ENCODE measurements at places on chromosomes 13 and 19. TPM values are rescaled to one million over a fixed set of nuclear protein-coding genes. Genes with fewer than 3 reads are reported as not detected.

The CLC gene
- not detected for total RNA-seq

The SHFL gene
- total RNA-seq: 36.0 TPM

The YJEFN3 gene
- total RNA-seq: 19.3 TPM

- peaks cover 5% of the 10 kb centered on the region for H3K4me1 ChIP-seq
- no peak overlapping the region for H3K27ac ChIP-seq
- no peaks in the 10 kb centered on the region for H3K27me3 ChIP-seq
Observed at GRCh38 chr19:17865364-17866311, 5.9 kb downstream of the RPL18A start.

- no peaks in the 10 kb centered on the region for H3K4me1 ChIP-seq
- H3K36me3 ChIP-seq: no peaks in the 10 kb centered on the region
- no peaks in the 10 kb centered on the region for H3K27me3 ChIP-seq
- peak; percentile 53 for DNase-seq
Observed at GRCh38 chr13:100089465-100090032, 656 bp downstream of the PCCA start.

- H3K4me3 ChIP-seq: no peak overlapping the region
- H3K27me3 ChIP-seq: no peaks in the 10 kb centered on the region
- no peak for DNase-seq
- H3K4me1 ChIP-seq: no peaks in the 10 kb centered on the region
Observed at GRCh38 chr13:97873398-97873797, 80.1 kb upstream of the IPO5 start.

DNA sequence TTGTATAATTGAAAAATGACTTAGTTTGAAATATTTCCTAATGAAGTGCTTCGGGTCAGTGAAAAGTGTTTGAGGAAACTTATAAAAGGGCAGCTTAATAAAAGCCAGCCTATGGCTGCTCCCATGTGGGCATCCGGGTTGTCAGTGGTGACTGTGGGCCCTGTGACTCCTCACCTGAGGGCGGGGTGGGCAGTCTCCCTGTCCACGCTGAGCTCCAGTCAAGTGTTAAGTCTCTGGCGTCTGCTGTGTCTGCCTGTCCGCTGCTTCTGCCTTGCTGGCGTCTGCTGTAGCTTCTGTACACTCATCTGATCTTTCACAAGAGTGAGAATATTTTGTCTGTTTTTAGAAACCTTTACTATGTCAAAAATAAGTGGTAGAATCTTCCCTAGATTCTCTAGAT is 7.1 kb downstream of the LAMP1 start:
- no peaks in the 10 kb centered on the region for H3K27me3 ChIP-seq
- H3K36me3 ChIP-seq: no peaks in the 10 kb centered on the region
- H3K4me1 ChIP-seq: no peaks in the 10 kb centered on the region
- no peak overlapping the region for H3K4me3 ChIP-seq

DNA sequence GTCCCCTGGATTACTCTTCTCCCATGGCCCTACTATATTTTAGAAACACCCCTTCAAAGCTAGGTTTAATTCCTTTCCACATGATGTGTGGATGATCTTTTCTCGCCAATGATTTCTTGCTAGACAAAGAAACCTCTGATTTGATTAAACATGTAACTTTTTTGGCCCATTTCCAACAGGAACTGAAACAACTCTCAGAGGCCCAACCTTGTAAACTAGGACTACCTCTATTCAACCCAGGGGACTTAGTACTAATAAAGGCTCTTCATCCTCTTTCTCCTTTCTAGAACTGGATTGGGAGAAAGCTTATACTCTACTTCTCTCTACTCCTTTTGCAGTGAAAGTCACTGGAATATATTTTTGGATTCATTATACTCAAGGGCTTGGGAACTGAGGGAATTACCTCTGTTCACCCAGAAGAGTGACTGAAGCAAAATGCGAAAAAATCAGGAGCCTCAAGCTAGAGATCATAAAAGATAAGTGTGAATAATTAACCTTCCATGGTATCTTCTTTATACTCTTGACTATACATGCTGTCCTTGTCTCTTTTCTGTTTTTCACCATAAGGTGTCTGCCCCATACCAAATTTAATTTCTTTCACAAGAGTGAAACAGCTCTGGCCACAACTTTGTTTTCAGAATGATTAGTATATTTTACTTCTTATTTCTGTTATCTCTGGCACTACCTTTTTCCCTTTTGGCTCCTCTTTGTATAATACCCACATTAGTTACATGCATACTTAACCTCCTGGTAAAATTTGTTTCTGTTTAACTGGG is 977.6 kb downstream of the SLITRK5 start:
- no peaks in the 10 kb centered on the region for H3K4me1 ChIP-seq
- H3K27me3 ChIP-seq: no peaks in the 10 kb centered on the region
- DNase-seq: no peak
- no peak overlapping the region for H3K27ac ChIP-seq
- H3K36me3 ChIP-seq: no peaks in the 10 kb centered on the region
- no peak overlapping the region for H3K4me3 ChIP-seq

DNA sequence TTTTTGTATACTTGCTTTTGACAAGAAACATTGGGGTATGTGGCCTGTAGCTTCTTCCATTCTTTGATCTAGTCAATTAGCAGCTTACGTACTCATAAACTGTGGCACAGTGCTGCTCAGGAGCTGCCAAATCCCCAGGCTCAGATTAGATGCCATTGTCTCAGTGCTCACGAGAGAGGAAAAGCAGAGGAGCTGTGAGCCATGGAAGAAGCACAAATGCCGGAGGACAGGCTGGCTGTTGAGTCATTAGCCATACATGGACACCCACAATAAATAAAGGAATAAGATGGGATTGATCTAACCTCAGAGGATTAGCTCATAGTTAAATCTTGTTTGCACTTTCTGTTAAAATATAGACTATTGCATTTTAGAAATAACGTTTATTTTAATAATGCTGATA is 121.7 kb downstream of the POSTN start:
- H3K27ac ChIP-seq: no peak overlapping the region
- no peaks in the 10 kb centered on the region for H3K4me1 ChIP-seq
- H3K27me3 ChIP-seq: no peaks in the 10 kb centered on the region
- no peak for DNase-seq
- H3K36me3 ChIP-seq: no peaks in the 10 kb centered on the region
- H3K4me3 ChIP-seq: no peak overlapping the region

DNA sequence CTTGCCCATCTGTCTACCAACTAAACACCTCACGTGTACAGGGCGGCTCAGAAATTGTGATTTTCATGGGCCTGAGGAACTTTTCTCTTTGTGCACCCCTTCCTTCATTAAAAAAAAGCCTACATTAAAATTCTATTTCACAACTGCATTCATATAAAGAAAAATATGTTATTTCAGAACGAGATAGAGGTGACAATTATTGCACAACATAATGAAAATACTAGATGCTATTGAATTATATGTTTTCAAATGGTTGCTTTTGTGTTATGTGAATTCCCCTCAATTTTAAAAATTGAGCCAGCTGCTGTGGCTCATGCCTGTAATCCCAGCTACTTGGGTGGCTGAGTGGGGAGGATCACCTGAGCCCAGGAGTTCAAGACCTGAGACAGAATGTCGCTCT is 5.2 kb downstream of the SLC1A6 start:
- no peak overlapping the region for H3K27ac ChIP-seq
- no peak overlapping the region for H3K4me3 ChIP-seq
- no peaks in the 10 kb centered on the region for H3K27me3 ChIP-seq
- no peak for DNase-seq
- H3K4me1 ChIP-seq: no peaks in the 10 kb centered on the region
